Glutamatergic neuron (in vitro differentiated cells): ENCODE measurements at places on chromosomes 2 and 18.

- H3K4me1 ChIP-seq = peaks cover 22% of the 10 kb centered on the region
- DNase-seq = peak; percentile 94
- peaks cover 45% of the 10 kb centered on the region for H3K27me3 ChIP-seq
- peak within 1 kb of the TSS; percentile 98 for H3K4me3 ChIP-seq
- H3K36me3 ChIP-seq = peaks cover 4% of the 10 kb centered on the region
- H3K27ac ChIP-seq = peak within 1 kb of the TSS; percentile 52
Measured at GRCh38 chr2:104853534-104854497, at the start of gene POU3F3. Gene POU3F3, plus strand, starts transcription at chr2:104854115. Its CDS starts 1,396 bp downstream, at chr2:104855511.

DNA sequence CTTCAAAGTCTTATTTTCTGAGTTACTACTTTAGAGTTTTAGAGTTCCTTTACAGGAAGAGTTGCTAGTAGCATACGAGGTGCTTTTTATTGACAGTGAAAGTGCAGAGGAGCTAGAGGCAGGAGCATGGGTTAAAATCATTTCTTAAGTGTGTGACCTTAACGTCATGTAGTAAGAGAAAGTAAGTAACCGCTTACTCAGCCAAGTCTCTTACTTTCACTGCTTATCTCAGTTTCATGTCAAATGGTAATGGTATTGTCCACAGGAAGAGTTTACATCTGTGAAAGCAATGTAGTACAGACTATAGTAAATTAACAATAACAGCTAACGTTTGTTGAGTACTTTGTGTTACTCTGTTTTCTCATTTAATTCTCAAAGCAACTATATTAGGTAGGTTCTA lies 12.6 kb downstream of the NDUFAF7 start:
- DNase-seq = no peak
- no peak overlapping the region for H3K4me3 ChIP-seq
- H3K27me3 ChIP-seq = no peaks in the 10 kb centered on the region
- H3K4me1 ChIP-seq = no peaks in the 10 kb centered on the region

DNA sequence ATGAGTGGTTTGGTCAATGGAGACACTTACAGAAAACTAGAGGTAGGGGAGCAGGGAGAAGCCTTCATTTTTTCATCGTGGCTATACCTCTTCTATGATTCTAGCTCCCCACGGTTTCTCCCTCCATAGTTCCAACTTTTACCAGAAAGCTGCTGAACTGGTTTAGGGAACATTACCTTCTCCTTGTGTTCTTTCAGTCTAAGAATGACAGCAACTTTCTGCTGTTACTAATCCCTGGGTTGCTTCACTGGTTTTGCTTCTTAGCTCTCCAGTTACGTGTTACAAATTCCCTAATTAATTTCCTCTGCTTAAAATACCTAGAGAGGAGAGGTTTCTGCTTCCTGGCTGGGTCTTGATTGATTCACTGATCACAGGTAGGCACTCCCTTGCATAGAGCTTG lies 499.9 kb downstream of the SLC4A3 start:
- no peaks in the 10 kb centered on the region for H3K36me3 ChIP-seq
- no peak overlapping the region for H3K27ac ChIP-seq
- no peak for DNase-seq
- no peaks in the 10 kb centered on the region for H3K27me3 ChIP-seq

DNA sequence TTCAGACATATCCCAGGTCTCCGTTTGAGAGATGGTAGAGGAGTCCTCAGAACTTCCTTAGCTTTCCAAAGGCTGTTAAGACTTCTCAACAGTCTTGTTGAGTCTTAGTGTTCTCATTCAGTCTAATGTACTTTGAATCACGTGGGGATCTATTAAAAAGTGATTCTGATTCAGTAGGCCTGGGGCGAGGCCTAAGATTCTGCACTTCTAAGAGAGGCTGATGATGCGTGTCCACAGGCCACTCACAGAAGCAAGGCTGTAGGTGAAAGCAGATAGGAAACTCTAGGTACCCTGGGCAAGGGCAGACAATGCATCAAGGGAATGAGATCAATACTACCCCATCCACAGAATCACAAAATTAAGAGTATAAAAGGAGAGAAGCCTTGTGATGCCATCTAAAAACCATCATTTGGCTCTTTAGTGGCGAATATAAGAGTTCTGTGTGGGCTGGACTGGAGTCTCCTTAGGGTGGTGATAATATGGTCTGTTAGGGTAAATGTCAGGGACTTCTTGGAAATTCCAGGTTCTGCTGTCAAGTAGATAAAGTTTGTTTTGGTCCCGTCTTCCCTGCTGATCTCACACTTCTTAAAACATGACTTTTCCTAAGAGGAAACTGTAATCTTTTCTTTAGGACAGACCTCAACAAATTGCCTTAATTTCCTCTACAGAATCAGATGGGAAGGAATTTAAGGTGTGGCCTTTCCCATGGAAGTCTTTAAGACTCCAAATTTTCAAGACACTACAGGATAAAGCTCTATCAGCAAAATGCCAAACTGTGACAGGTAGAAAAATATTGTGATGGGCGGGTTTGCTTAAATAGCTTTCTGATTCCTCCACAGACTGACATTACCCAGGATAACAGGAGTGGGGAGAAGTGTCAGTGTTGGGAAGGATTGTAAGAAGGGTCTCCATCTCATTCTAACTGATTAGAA lies 45.7 kb upstream of the NEMP2 start:
- H3K4me3 ChIP-seq = no peak overlapping the region
- no peaks in the 10 kb centered on the region for H3K36me3 ChIP-seq
- no peaks in the 10 kb centered on the region for H3K27me3 ChIP-seq
- H3K4me1 ChIP-seq = peaks cover 8% of the 10 kb centered on the region
- H3K27ac ChIP-seq = no peak overlapping the region
- no peak for DNase-seq
